CD4-positive, alpha-beta T cell treated with Interleukin-1 beta for 1 hour (primary cell): ENCODE measurements at places on chromosomes 13 and 19.

GRCh38 chr13:99883805-99884204 is 87.8 kb downstream of the ZIC5 start:
- no peak for DNase-seq

DNA sequence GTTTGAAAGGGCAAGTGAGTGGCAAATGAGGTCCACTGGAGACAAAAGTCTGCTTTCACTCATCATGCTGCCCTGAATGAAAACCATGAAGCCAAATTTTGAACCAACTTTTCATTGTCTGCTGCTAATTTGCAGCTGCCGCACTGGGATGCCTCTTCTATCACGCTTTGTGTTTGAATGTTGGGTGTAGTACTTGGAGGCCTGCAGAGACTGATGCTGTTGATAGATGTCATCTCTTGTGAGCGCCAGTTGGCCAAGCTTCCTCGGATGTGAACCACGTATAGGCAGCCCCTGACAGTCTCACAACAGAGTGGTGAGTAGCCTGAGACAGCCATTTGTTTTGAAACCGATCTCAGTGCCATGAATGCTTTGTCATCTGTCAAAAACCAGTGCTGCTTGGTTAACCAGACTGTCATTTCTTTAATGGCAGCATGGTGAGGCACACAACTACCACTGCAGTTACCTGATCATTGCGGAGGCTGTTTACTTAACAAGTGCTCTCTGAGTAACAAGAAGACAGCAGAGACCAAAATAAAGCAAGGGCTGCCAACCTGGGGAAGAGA is 31.2 kb upstream of the SLC10A2 start:
- no peak for DNase-seq

DNA sequence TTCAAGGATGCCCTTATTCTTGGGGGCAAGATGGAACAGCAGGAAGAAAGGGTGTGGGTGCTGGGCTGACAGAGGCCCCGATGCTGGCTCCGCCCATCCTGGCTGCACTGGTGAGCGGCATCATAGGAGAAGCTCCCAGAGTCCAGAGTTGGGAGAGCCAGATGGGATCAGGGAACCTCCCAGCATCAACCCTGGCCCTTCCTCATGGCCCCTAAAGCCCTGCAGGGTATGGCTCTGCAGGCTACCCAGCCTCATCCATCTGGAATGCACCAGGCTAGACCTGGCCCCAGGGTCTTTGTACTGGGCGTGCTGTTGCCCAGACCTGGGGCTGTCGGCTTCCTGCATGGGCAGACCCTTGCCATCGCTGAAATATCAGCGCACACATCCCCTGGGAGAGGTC is 7.9 kb upstream of the ELL start:
- no peak for DNase-seq

DNA sequence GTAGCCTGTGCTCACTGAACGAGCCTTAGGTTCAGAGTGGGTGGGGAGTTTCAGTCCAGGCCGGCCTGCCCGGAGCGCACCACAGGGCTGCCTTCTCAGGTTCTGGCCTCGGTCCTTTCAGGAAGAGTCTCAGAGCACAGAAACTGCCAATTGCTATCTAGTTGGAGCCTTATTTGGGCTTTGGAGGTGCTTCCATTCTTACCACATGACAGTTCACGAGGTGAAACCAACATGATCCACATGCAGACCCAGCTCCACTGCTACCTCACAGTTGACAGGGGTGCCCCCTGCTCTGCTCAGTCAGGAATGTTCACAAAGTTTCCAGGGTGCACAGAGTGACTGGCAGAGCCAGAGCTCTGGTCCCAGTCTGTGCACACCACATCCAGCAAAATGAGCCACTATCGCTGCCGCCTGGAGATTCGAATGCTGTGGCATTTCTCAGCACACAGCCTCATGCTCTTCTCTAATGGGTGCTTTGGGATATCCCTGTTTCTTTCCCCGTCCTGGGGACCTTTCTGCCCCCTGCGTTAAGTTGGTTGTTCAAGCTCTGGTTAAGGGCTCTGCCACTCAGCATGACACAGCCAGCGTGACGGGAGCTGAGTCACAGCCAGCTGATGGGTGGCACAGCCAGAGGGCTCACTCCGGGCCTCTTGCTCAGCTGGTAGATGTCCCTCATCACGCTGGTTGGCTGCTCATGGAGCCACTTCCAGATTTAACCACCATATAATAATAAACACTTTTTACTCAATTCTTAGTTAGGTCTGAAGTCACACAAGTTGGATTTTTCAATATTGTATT is 7.5 kb upstream of the SACS start:
- DNase-seq, result no peak

DNA sequence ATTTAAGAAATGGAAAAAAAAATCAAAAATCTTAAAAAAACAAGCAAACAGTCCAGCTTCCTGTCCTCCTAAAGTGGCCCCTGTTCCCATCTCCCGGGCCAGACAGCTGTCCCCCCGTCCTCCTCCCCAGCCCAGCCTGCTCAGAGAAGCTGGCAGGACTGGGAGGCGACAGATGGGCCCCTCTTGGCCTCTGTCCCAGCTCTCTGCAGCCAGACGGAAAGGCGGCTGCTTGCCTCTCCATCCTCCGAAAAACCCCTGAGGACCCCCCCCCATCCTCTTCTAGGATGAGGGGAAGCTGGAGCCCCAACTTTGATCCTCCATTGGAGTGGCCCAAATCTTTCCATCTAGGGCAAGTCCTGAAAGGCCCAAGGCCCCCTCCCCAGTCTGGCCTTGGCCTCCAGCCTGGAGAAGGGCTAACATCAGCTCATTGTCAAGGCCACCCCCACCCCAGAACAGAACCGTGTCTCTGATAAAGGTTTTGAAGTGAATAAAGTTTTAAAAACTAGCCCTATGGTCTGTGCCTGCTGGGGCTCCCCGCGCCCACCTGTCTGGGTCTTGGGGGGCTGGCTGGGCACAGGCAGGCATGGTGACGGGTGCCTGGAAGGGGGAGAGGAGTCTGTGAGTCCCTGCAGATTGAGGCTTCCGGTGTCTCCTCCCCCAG is 3.8 kb downstream of the GADD45GIP1 start:
- no peak for DNase-seq

DNA sequence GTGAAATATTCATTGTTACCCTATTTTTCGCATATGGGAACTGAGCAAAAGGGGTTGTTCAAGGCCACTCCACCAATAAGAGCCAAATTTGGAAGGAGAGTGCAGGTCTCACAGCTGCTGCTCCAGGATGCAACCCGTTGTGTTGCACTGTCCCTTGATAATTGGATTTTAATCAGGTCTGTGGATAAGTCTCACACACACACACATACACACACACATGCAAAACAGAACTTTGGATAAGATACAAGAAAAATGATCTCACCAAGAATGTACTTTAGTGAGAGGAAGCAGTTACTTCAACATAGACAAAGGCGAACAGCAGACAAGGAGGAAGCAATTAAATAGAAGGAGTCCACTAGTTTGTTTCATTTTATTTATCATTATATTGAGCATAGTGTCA is 127.3 kb upstream of the EDNRB start:
- DNase-seq, result no peak

GRCh38 chr19:17784201-17785008 is 10.5 kb upstream of the B3GNT3 start:
- DNase-seq, result peak; percentile 62

DNA sequence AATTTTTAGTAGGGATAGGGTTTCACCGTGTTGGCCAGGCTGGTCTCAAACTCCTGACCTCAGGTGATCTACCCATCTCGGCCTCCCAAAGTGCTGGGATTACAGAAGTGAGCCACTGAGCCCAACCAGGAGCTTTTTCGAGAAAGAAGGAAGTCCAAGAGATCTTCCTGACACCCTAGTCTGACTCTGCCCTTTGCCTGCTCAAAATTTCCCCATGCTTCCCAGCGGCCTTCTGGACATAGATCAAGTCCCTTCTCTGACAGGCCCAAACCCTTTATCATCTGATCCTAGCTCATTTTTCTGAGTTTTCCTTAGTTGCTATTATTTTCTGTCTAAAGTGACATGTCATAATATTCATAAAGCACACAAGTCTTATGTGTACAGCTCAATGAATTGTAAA is 1.5 kb upstream of the BAX start:
- no peak for DNase-seq

GRCh38 chr13:58680115-58680514 is 1048.6 kb downstream of the PCDH17 start:
- no peak for DNase-seq

DNA sequence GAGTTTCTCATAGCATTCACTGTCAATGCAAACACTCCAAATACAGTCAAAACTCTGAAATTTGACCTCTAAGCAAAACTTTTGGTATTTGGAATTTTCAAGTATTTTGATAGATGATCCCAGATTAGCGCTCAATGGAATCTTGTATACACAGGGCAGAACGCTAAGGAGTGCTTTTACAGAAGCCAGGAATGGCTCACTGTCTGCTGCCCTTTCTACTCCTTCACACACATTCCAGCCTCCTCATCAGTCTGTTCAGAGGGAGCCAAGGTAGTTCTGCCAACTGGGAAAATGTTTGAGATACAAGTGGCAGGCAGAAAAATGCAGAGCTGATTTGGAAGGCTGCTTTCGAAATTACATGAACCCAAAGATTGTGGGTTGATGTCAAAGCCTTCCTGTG is 4.4 kb upstream of the STARD13 start:
- DNase-seq, result no peak

DNA sequence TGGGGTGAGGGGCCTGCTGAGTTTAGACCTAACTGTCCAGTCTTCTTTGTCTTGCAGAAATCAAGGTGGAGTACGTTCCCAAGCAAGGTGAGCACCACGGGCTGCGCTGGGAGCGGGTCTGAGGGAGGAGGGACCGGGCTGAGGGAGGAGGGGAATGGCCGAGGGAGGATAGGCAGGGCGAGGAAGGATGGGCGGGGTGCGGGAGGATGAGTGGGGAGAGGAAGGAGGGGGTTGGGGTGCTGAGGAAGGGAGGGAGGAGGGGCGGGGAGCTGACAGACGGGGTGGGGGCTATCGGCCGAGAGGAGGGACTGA is 18.5 kb downstream of the MYBPC2 start:
- no peak for DNase-seq

GRCh38 chr19:35291916-35292315 is at the start of gene MAG:
Gene MAG, plus strand, starts transcription at chr19:35292161. Its CDS starts 3,248 bp downstream, at chr19:35295409.
- DNase-seq, result no peak

DNA sequence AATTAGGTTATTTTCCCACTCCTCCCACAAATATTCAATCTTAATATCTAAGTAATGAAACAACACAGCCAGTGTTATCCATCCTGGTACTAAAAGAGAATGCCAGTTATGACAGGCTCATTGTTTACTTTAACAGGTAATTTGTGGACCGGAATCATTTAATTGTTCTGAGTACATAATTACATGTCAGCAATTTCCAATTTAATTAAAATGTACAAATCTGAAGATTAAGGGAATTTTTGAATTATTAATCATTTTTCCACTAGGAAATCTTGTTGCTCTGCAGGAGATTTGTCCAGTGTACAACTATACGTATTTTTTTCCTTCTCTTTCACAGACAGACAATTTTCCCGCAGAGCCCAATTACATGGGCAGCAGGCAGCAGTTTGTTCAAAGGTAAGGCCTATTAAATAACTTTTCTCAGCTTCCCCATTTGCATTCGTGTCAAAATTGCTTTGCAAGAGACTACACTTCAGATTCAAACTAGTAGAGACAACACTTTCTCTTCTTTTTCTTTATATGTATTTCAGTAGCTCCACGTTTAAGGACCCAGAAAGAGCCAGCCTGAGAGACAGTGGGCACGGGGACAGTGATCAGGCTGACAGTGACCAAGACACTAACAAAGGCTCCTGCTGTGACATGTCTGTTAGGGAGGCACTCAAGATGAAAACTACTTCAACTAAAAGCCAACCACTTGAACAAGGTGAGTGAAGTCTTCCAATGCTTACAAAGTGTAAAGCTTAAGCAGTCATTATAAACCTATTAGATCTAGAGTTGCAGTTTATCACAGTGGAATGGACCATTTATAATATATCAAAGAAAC is 34.8 kb downstream of the PCDH17 start:
- no peak for DNase-seq

GRCh38 chr13:113122550-113123225 is at the start of gene F10:
Gene F10, plus strand, starts transcription at chr13:113122799. Its CDS starts 57 bp downstream, at chr13:113122856.
- no peak for DNase-seq

- DNase-seq, result no peak
Observed at GRCh38 chr19:39542206-39542605, 2.2 kb upstream of the EID2 start.

GRCh38 chr13:61600360-61601033 is 184.8 kb upstream of the PCDH20 start:
- DNase-seq, result no peak

DNA sequence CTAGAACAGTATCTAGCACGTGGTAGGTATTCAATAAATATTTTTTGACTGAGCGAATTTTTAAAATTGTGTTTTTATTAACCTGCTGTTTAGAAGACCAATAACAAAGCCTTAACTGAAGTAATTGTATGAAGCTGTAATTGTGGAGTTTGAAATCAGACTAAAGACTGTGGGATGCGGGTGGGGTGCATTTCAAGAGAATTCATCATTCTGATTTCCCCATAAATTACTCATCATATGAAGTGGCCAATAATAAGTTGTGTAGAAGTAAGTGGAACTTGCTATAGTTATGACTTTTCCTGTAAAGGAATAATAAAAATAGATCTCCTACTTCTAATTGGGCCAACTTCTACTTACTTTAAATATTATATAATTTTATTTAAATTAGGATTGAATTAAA is 449.3 kb downstream of the PCDH9 start:
- no peak for DNase-seq

GRCh38 chr13:99774644-99775043 is 196.9 kb downstream of the ZIC5 start:
- DNase-seq, result no peak

DNA sequence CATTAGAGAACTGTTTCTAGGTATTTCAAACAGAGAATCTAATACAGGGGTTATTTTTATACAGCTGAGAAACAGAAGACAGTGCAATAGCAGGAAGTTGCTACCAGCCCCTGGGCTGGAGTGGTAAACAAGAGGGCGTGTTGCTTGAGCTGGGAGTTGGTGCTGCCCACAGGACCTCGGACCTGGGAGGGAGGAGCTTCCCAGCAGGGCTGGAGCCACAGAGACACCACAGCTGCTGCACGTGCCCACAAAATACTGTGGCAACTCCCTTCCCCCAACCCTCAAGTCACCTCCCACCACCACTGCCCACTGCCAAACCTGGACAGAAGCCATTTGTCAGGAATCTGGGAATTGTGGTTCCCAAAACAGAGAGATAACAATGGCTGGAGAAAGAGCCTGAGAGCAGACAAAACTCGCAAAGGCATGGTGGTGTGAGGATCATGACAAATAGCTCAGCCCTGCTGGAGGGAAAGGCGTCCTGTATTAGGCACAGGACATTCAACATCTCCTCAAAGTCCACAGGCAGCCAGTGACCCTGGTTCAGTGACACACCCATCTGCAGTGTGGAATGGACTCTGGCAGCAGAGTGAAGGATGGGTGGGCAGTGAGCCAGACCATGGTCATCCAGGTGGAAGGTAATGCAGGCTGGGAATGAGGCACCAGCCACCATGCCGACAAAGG is 57.2 kb downstream of the SPATA13 start:
- peak; percentile 16 for DNase-seq

GRCh38 chr13:34174671-34175145 is 356.8 kb downstream of the RFC3 start:
- no peak for DNase-seq
